ENCODE measurements at places on chromosomes 2 and 18. TPM values are rescaled to one million over a fixed set of nuclear protein-coding genes. Genes with fewer than 3 reads are reported as not detected.

- no peak overlapping the region for H3K27ac ChIP-seq
- H3K36me3 ChIP-seq = no peaks in the 10 kb centered on the region
- no peaks in the 10 kb centered on the region for H3K4me1 ChIP-seq
- no peak overlapping the region for H3K4me3 ChIP-seq
- DNase-seq = no peak
- H3K27me3 ChIP-seq = no peaks in the 10 kb centered on the region
Measured at GRCh38 chr2:74712223-74713053, 58.4 kb downstream of the SEMA4F start.

- no peak overlapping the region for H3K27ac ChIP-seq
- H3K27me3 ChIP-seq = no peaks in the 10 kb centered on the region
- DNase-seq = no peak
- no peak overlapping the region for H3K4me3 ChIP-seq
- no peaks in the 10 kb centered on the region for H3K4me1 ChIP-seq
- no peaks in the 10 kb centered on the region for H3K36me3 ChIP-seq
Measured at GRCh38 chr2:188382107-188382506, 90.4 kb downstream of the GULP1 start.

- no peak overlapping the region for H3K27ac ChIP-seq
- no peak overlapping the region for H3K4me3 ChIP-seq
- no peaks in the 10 kb centered on the region for H3K27me3 ChIP-seq
- no peak for DNase-seq
- no peaks in the 10 kb centered on the region for H3K4me1 ChIP-seq
- H3K36me3 ChIP-seq = no peaks in the 10 kb centered on the region
Measured at GRCh38 chr2:179059026-179059700, 9.2 kb upstream of the CCDC141 start.

GRCh38 chr2:152445375-152445774 is 110.4 kb downstream of the FMNL2 start:
- no peaks in the 10 kb centered on the region for H3K4me1 ChIP-seq
- no peak overlapping the region for H3K27ac ChIP-seq
- H3K36me3 ChIP-seq = no peaks in the 10 kb centered on the region
- DNase-seq = no peak
- no peak overlapping the region for H3K4me3 ChIP-seq

- H3K27ac ChIP-seq = no peak overlapping the region
- H3K27me3 ChIP-seq = no peaks in the 10 kb centered on the region
- DNase-seq = no peak
- peaks cover 2% of the 10 kb centered on the region for H3K36me3 ChIP-seq
Measured at GRCh38 chr2:38590053-38590452, 12.7 kb downstream of the HNRNPLL start.

DNA sequence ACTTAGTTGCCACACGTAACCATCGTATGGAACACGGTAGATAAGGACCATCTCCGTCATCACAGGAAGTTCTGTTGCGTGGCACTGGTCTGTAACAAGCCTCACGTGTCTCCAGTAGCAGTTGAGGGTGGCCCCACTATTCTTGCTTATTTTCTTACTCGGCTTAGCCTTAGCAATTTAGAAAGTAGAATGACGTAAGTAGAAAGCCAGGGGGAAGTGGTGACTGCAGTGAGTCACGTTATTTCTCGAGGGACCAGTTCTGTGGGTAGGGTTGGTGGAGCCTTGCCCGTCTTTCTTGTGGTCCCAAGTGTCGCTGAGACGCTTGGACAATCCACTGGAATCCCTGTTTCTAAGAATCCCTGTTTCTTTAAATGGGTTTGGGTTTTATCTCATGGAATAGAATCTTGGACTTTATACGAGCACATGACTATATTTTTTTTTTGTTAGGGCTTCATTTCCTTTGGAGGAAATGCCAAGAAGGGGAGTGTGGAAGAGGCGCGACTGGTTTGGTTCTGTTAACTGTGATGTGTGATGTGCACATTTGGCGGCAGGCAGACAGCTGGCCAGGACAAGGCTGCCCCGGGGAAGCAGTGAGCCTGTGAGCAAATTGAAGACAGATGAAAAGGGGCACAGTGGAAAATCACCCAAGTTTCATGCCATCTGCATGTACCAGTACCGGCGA is 96.2 kb downstream of the CABLES1 start:
- peak overlapping the region; percentile 43 for H3K27ac ChIP-seq
- no peaks in the 10 kb centered on the region for H3K27me3 ChIP-seq
- no peaks in the 10 kb centered on the region for H3K4me1 ChIP-seq
- H3K36me3 ChIP-seq = no peaks in the 10 kb centered on the region

TBR1 gene
- total RNA-seq = not detected

TNS1 gene
- 112 TPM for total RNA-seq
